ENCODE measurements at places on chromosomes 13 and 19.

GRCh38 chr19:3080286-3080685, 13.9 kb upstream of the GNA11 start:
- DNase-seq, result no peak

- DNase-seq, result no peak
Measured at GRCh38 chr13:106686163-106686562, 118.2 kb upstream of the ARGLU1 start.

DNA sequence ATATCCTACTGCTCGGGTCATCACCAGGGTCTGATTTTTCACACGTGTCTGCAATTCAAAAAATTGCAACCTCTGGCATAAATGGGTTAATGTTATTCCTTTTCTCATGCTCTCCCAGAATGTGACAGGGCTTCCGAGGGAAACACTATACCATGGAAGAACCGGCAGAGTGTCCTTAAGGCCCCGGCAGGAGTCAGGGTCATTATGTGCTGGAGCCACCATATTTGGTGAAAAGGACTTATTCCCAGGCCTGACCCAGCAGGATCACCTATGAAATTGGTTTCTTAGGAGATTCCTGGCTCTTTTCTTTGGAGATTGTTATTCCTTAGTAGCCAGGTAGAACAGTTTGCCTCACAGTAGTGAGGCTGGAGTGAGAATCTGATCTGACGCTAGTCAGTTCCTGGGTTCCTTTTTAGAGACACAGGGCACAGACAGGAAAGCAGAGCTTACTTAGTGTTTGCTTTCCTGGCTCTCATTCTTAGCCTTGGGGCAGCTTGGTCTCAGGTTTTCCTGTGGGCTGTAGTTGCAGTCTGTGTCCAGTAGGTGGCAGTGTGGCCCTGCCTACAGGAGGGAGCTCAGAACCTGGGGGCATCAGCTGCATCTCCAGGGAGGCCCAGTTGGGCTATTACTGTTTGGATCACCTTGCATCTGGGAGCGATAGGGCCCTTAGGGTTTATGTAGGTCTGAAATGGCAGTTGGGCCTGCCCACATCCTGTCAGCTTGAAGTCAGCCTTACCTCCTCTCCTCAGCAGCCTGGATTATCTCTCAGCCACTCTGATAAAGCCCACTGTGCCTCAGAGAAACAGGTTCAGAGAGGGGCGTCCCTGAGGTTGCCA, 12.4 kb downstream of the SNRNP70 start:
- peak; percentile 85 for DNase-seq

DNA sequence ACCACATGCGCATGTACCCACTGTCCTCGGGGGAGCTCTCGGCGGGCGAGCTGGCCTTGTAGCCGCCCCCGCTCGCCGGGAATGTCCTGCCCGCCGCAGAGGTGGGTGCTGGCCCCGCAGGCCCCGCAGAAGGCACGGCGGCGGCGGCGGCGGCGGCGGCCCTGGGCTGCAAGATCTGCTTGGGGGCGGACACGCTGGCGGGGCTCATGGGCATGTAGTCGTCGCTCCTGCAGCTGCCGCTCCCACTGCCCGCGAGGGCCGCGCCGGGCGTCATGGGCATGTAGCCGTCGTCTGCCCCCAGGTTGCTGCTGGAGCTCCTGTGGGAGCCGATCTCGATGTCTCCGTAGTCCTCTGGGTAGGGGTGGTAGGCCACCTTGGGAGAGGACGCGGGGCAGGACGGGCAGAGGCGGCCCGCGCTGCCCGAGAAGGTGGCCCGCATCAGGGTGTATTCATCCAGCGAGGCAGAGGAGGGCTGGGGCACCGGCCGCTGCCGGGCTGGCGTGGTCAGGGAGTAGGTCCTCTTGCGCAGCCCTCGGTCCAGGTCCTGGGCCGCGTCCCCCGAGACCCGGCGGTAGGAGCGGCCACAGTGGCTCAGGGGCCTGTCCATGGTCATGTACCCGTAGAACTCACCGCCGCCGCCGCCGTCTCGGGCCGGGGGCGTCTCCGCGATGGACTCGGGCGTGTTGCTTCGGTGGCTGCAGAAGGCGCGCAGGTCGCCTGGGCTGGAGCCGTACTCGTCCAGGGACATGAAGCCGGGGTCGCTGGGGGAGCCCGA, 2.4 kb downstream of the IRS2 start:
- peak; percentile 69 for DNase-seq

DNA sequence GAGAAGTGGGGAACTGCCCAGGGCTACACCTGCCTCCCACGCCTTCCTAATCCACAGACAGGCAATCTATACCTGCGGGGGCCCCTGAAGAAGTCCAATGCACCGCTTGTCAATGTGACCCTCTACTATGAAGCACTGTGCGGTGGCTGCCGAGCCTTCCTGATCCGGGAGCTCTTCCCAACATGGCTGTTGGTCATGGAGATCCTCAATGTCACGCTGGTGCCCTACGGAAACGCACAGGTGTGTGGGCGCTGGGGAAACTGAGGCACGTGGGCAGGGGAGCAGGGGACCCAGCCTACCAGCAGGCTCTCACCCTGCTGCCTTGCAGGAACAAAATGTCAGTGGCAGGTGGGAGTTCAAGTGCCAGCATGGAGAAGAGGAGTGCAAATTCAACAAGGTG, 1.4 kb downstream of the IFI30 start:
- DNase-seq, result no peak

DNA sequence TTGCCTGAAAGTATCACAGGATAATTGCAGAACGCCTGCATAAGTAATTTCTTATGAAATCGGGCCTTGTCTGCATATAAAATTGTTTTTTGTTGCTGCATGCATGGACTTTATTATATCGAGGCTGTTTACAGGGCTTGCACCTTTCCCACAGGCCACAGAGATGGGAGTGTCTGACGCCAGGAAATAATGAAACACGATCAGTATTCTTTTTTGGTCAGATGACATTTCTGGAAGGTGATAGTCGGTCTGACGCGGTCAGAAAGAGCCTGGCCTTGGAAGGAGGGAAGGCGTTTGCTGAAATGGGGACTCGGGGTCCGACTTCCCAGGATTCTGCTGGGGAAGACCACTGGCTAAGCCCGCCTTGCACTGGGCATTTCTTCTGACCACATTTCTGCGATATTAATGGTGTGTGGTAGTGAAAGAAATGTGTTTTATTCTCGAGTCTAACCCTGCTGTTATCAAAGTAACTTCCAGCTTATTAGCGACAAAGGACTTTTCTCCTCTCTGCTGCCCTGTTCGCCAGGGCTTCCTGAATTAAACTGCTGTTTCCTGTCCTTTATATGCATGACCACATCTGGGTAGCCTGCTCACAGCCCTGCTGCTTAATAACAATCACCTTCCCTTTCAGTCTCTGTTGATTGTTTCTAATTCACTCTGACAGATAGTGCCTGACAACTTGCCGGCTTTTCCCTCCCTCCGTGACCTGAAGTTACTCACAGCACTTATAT, 11.6 kb upstream of the ZNF536 start:
- no peak for DNase-seq

- DNase-seq, result no peak
Measured at GRCh38 chr19:5128251-5128935, 159.5 kb downstream of the KDM4B start.

DNA sequence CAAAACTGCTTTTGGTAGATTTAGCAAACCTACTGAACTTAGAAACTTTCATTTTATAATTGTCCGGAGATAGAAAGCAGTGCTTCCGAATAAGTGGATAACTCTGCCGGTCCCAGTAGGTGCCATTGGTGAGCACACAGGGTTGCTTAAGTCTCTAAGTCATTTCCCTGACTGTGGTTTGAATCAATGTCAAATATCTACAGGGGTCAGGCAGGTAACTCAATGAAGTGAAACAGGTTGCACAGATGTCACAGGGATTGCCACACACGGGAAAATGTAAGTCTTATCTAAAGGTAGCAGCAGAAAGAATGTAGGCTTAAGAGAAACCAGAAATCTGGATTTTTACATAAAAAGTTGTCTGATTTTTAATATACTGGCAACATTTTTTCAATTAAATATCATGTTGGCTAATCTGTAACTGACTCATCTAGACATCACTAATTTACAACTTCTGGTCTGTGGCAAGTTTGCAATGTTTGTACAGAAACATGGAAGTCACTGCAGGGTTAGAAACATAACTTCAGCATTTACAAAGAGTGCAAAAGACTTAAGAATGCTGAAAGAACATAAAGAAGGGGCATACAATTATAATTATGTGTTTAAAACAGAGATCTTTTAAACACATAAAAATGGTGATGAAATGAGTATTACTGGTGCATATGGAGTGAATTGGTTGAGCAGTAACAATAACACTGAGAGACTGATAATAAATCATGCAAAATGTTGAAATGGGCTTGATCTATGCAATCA, 14.3 kb upstream of the LRRC63 start:
- DNase-seq, result no peak

DNA sequence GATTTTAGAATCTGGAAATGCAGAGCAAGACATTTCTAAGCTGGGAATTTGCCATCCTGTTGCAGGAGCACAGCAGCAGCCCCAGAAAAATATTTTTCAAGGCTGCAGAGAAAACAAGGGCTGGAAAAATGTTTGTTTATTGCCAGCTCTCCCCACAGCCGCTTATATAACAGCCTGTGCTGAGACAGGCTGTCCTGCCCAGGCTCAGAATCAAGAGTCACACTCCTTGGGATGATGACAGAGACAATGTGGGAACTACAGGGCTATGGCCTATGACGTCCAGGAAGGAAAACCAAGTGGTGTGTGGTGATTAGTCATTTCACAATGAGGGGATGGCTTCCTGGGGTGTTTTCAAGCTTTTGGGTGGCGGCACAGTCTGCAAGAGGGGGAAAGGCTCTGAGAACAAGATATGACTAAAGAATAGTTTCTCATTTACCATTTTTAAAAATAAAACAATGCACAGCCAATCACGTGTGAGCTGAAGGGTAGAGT, 136.3 kb upstream of the SERP2 start:
- no peak for DNase-seq

DNA sequence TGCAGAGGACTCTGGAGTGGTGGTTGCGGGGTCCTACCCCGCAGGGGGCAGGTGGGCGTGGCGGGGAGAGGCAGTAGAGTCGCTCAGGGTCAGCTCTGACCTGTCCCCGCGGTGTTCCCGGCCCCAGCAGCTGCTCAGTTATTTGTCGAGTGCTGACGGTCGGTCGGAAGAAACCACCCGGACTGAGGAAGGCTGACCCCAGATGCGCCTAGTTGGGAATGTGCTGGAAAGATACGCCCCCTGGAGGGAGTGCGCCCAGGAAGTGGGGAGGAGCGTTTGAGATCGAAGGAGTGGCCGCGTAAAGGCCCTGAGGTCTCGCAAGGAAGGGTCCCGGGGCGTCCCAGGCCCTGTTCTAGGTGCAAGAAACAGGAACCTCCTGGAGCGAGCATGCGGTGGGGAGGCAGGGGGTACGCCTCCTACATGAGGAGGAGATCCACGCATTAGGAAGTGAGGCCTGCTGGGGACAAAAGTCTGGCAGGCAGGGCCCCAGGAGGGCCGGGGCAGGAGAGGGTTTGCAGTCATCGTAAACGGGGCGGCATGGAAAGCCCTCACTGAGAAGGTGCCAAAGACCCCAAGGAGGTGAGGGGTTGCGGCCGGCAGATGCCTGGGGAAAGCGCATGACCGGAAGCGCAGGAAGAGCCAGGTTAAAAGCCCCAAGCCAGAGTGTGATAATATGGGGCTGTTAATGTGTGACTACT, 9.2 kb downstream of the CCDC8 start:
- DNase-seq, result peak; percentile 80

All from ecto neural progenitor cell (in vitro differentiated cells).